ENCODE measurements at places on chromosomes 4 and X. TPM values are rescaled to one million over a fixed set of nuclear protein-coding genes. Genes with fewer than 3 reads are reported as not detected.

The MAP7D3 gene
- 13.9 TPM for total RNA-seq

The AKAP4 gene
- total RNA-seq: not detected

The PRKX gene
- total RNA-seq: 23.0 TPM

The ADGRL3 gene
- total RNA-seq: not detected

The EDA gene
- total RNA-seq: 0.73 TPM

The LONRF3 gene
- total RNA-seq: 0.33 TPM

The CXCL1 gene
- 16.4 TPM for total RNA-seq

The ETDA gene
- total RNA-seq: not detected

The MID2 gene
- total RNA-seq: 4.3 TPM

The GPRASP1 gene
- total RNA-seq: 4.2 TPM

The CLDN2 gene
- not detected for total RNA-seq

The PNMA6A gene
- total RNA-seq: 8.1 TPM

The POU3F4 gene
- total RNA-seq: not detected

The EBP gene
- 76.4 TPM for total RNA-seq

Data from smooth muscle cell of trachea (primary cell).